ENCODE measurements at places on chromosomes 5 and 9. TPM values are rescaled to one million over a fixed set of nuclear protein-coding genes. Genes with fewer than 3 reads are reported as not detected.

The ADGRV1 gene
- polyA plus RNA-seq, result 10.9 TPM

The AQP7 gene
- 28.7 TPM for polyA plus RNA-seq

The NKD2 gene
- 29.4 TPM for polyA plus RNA-seq

The DRD1 gene
- polyA plus RNA-seq, result not detected

The CNTNAP3 gene
- polyA plus RNA-seq, result 3.4 TPM

The SELENOP gene
- 420 TPM for polyA plus RNA-seq

GRCh38 chr5:6159832-6160430 lies 218.4 kb downstream of the MED10 start:
- DNase-seq, result no peak

- no peak for DNase-seq
Observed at GRCh38 chr9:123432331-123433236, 76.6 kb downstream of the CRB2 start.

- DNase-seq, result no peak
Observed at GRCh38 chr9:95516734-95517558, at the start of gene PTCH1. Gene PTCH1 (minus strand): TSS chr9:95516971.

- DNase-seq, result no peak
Observed at GRCh38 chr5:34005211-34005610, 2.6 kb downstream of the AMACR start.

DNA sequence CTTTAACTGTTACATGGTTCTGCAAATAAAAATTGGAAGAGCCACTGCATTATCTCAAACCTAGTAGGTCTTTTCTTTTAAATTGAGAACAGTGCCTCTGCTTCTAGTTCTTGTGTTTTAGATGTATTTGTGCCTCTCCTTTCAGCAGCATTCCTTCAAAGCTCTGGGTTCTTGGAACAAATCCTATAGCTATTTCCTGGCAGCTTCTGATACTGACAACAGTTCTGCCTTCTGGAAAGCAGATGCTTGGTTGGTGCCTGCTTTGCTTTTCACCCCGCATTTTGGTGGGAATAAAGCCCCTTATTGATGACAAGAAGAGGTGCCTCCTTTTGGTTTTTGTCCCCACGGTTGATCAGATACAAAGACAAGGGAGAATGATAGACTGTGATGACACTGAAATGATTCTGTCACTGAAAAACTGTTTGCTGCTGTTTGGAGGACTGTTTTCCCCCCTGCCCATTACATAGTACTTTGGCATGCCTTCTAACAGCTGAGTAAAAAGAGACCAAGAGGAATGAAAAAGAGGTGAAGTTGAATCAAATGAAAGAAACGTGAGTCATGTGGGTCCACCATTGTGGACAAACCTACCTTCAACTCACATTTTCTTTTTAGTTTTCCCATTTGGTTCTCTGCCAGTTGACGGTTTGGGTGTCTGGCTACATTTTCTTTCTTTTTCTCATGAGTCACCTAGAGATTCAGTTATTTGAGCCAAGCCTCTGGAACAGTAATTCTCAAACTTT lies 5.6 kb downstream of the PTCD2 start:
- no peak for DNase-seq

- DNase-seq, result no peak
Observed at GRCh38 chr9:36721846-36722588, 149.3 kb downstream of the MELK start.

DNA sequence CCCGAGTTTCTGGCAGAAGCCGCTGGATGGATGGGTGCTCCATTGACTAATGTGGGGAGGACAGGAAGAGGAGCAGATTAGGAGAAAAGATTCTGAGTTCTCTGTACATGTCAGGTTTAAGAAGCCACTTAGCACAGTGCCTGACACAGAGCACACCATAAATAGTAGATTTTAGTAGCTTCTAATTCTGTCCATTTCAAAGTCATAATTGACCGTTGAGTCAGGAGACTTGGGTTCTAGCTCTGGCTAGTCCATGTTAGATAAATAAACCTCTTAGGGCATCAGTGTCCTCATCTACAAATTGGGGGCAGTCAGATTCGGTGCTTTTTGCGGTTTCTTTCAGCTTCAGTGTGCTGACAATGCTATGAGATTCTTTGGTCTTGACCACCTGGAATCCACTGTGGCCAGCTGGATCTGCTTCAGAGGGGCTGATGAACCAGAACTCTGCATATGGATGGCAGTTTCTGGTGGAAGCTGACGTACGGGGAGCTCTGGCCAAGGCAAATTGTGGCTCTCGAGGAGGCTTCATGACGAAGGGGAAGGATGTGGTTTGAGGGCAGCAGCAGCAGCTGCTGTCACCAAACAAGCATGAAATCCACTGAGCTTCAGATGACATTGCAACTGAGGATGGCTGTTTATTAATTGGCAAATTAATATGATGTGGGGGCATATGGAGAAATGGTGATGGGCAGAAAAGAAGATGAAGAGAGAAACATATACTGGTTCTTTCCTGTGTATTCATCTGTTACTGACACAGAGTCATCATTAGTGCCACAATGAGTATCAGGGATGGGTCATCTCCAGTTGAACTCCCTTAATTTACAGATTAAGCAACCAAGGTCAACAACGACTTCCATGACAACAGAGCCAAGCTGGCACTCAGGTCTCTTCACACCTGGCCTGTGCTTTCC lies 134.4 kb downstream of the AOPEP start:
- no peak for DNase-seq

DNA sequence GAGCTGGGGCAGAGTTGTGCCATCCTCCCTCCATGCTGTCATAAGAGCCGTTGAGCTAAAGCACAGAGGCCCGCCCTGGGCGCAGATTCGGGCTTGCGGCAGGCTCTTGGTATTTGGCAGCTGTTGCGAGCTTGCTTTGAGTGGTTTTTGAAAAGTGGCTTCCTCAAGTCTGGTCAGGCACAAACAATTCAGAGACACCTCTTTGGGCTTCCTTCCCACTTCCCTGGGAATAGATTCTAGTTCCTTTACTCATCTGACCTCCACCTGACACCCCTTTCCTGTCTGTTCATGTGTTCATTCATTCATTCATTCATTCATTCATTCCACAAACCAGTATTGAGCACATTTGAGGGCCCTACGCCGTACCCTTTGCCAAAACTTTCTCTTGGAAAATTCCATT lies 27.4 kb downstream of the NCS1 start:
- DNase-seq, result no peak

- DNase-seq, result no peak
Observed at GRCh38 chr5:156375895-156376495, 49.0 kb downstream of the SGCD start.

GRCh38 chr5:102278231-102278630 lies 17.9 kb downstream of the SLCO4C1 start:
- no peak for DNase-seq

DNA sequence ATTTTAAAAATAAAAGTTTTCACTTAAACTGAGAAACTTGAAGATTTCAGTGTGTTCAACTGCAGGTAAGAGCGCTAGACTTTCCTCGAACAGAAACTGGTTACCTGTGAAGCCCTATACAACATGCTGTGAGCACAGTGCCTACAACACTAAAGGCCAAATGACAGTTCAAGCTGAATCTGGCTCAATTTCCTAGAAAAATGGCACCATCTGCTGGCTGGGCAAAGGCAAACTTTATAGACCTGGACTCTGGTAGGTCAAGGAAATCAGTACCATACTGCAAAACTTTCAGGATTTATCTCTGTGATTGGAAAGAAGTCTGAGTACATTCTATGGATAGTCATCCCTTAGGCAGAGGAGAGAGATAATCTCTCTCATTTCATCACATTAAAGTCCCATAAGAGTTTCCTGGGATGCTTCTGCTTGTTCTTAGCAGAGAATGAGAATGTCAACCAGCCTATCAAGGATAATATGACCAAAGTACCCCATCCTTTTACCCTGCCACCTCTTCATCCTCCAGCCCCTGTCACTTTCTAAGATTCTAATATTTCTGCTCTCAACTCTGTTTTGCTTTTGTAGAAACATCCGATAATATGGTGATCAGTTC lies 31.8 kb upstream of the FOXB2 start:
- no peak for DNase-seq

DNA sequence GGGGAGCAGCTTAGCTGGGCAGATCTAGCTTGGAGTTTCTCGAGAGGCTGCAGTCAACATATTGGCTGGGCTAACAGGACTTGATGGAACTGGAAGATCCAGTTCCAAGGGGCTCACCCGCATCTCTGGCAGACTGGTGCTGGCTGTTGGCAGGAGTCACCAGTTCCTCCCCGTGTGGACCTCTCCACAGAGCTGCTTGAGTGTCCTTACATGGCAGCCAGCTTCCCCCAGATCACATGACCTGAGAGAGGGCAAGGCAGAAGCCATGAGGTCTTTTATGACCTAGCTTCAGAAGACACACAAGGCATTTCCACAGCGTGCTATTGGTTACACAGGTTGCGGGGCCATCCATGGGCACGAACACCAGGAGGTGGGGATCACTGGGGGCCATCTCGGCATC lies 26.4 kb upstream of the RXRA start:
- DNase-seq, result no peak

DNA sequence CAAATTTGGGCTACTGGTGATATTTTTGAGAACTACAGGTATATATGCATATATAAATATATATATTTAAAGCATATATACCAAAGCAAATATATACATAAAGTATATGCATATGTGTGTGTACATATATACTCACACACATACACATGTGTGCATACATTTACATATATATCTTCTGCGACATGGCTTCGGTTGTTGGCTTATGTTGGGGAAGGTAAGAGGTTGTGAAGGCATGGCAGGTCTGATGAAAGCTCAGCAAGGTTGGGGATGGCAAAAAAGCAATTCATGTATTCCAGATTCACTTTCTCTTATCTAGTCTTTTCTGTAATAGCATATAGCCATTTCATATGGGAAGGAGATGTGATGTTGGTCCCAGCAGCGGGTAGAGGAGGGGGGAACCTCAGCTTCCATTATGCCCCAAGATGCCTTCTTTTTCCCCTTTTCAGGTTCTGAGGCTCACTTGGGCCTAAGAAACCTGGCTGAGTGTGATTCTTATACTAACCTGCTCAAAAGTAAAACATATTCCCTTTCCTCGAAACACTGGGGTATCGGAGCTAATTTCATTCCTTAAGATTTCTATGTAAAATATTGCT lies 201.7 kb downstream of the MEF2C start:
- no peak for DNase-seq

- DNase-seq, result no peak
Observed at GRCh38 chr5:96823900-96824380, 16.2 kb upstream of the ERAP1 start.

- DNase-seq, result no peak
Observed at GRCh38 chr9:93898026-93898425, 57.1 kb downstream of the BARX1 start.

DNA sequence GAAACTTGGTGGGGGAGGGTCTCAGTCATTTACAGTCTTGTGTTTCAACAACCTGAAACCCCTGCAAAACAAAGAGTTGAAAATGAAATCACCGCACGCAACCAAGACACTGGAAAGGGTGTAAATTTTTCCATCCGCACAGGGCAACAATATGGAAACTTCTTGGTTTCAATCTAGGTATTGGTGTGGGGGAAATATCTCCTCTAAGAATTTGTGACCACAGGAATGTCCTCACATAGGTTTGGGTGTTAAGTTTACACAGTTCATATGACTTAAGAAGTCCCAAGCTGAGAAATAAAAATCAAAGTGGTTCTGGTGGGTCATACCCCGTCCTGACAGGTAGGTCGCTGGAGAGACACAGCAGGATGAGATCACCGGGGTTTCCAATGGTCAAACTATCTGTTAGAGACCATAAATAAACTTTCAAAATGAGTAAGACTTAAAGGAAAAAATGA lies 51.9 kb upstream of the PIP5K1B start:
- no peak for DNase-seq

- DNase-seq, result no peak
Observed at GRCh38 chr9:11338130-11338529, 725.3 kb upstream of the PTPRD start.

DNA sequence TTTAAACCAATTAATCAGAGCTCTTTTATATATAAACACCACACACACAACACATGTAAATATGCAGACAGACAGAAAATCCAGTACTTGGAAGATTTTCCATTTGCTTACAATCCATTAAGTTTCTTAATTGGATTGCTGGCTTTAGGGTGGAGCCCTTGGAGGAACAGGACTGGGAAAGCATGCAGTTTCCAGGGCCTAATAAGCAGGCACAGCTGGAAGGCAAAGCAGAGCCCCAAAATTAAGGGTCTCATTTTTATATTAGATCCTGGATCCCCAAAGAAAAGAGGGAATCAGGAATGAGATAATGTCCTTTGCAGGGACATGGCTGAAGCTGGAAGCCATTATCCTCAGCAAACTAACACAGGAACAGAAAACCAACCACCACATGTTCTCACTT lies 13.1 kb upstream of the SMC2 start:
- no peak for DNase-seq

DNA sequence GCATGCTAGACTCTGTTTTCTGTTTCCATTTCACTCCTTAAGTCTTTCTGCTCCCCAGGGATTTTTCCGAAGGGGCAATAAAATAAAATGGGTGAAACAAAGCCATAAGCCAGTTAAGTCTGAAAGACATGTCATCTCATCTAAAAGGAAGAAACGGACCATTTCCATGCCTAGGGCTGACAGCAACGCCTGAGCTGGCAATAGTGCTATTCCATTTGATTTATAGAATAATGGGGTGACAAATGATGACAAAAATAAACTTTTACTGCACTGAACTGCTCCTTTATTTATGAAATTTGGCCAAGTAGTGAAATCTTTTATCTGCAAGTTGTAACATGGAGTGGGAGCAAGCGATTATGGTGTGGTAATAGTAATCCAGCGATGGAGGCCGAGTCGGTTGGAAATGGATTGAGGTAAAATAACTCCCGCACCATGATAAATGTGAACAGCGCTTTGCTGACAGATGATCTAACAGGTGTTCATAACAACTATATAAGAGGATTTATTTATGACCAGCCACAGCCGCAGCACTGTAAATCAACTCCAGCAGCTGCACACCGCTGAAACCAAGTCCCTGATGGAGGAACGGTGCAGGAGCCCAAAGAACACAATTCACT lies 219.8 kb upstream of the TBCA start:
- no peak for DNase-seq

DNA sequence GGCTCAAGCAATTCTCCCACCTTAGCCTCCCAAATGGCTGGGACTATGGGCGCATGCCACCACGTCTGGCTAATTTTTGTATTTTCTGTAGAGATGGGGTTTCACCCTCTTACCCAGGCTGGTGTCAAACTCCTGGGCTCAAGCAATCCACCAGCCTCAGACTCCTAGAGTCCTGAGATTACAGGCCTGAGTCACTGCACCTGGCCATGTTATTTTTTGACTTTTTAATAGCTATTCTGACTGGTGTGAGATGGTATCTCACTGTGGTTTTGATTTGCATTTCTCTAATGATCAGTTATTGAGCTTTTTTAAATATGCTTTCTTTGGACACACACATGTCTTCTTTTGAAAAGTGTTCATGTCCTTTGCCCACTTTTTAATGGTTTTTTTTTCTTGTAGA lies 38.2 kb downstream of the FBXW2 start:
- DNase-seq, result no peak

Data from left renal cortex interstitium (tissue), 4 donors.